CD8-positive, alpha-beta memory T cell (primary cell): ENCODE measurements at places on chromosomes 7 and 10.

GRCh38 chr7:15168489-15168888 lies 265.9 kb upstream of the DGKB start:
- no peaks in the 10 kb centered on the region for H3K4me1 ChIP-seq
- no peak for DNase-seq
- no peaks in the 10 kb centered on the region for H3K36me3 ChIP-seq
- H3K27me3 ChIP-seq: no peaks in the 10 kb centered on the region
- H3K27ac ChIP-seq: no peak overlapping the region
- H3K4me3 ChIP-seq: no peak overlapping the region

DNA sequence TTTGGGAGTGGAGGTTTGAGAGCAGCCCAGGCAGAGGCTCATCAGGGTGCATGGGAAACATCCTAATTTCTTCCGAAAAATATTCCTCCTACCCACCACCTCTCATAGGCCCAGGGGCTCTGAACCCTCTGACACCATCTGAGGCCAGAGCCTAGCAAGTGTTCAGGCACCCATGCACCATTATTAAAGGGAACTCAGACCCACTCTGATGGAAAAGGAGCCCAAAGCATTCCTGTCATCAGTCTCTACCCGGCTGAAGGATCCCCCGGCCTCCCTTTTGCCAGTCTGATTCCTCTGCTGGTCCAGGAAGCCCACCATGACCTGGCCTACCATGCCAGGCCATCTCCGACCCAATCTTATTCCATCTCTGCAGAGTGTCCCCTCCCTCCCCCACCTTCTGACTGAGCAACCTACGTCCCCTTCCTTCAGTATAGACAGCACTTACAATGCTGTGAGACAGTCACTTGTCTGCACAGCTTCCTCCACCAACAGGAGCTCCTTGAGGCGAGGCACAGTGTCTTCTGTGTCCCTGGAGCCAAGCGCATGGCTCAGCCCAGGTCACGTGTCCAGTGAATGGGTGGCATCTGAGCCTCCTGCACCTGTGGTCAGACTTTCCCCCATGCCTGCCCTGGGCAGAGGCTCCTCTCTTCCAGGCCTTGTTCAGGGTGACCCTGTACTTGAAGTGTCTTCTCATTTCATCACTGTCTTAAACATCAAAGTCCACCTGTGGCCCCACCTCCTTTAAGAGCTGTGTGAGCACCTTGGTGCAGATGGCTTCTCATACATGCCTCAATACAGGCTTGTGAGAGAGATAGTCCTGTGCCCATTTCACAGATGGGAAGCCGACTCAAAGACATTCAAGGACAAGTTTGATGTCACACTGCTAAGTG lies 889 bp upstream of the GPR15LG start:
- no peak overlapping the region for H3K27ac ChIP-seq
- H3K4me3 ChIP-seq: no peak overlapping the region
- no peaks in the 10 kb centered on the region for H3K27me3 ChIP-seq
- peaks cover 16% of the 10 kb centered on the region for H3K4me1 ChIP-seq
- no peaks in the 10 kb centered on the region for H3K36me3 ChIP-seq

DNA sequence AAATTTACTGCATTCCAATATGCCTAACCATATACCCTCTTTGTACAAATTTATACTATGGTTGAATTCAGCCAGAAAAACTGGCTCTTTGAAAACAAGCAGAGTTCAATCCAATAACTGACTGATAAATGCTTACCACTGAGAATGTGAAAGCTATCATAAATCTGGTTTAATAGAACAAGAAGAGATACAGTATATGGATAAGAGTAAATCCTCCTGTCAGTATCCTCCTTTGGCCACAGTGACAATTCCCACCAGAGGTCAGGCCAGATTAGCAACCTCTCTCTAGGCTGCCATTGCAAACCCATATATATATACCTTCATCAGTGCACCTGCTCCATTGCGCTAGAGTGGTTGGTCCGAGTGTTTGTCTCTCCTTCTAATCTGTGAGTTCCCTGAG lies 647.2 kb downstream of the GRM8 start:
- no peak overlapping the region for H3K27ac ChIP-seq

DNA sequence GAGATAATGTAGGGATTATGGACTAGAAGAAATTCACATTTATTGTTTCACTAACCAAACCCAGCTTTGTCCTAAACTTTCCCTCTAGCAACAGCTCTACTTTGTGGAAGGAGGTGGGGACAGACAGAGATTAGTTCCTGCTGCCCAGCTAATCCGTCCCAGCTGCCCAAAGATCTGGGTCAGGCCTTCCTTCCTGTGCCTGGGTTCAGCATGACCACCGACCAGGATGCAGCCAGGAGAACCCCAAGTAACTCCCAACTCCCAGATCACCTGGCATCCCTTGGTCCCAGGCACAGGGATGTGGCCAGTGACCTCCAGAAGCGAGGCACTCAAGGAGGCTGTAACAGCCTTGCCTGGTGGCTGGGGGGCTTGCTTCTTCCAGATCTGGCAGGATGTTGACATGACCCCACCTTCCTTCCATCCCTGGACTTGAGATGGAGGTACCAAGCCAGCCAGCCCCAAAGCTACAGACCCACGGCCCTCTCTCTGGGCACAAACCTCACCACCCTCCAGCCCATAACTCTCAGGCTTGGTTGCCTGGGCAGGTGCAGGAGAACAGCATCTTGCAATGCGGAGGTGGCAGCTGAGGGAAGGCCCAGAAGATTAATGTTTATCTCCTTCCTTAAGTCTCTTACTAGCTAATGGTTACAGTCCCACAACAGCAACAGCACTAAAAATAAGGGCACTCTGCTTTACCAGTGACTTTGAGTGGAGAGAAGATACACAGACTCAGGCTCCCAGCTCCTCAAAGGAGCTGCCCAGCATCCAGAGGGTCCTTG lies 11.1 kb downstream of the CAMK2G start:
- peaks cover 23% of the 10 kb centered on the region for H3K36me3 ChIP-seq
- H3K27me3 ChIP-seq: no peaks in the 10 kb centered on the region
- H3K4me3 ChIP-seq: no peak overlapping the region
- DNase-seq: no peak
- peaks cover 86% of the 10 kb centered on the region for H3K4me1 ChIP-seq
